ENCODE measurements at places on chromosomes 11 and 22. TPM values are rescaled to one million over a fixed set of nuclear protein-coding genes. Genes with fewer than 3 reads are reported as not detected.

The ARHGAP20 gene
- 20.6 TPM for total RNA-seq

- DNase-seq = no peak
Measured at GRCh38 chr11:70033711-70034070, 44.4 kb upstream of the ANO1 start.

The APOL3 gene
- total RNA-seq = 66.8 TPM

DNA sequence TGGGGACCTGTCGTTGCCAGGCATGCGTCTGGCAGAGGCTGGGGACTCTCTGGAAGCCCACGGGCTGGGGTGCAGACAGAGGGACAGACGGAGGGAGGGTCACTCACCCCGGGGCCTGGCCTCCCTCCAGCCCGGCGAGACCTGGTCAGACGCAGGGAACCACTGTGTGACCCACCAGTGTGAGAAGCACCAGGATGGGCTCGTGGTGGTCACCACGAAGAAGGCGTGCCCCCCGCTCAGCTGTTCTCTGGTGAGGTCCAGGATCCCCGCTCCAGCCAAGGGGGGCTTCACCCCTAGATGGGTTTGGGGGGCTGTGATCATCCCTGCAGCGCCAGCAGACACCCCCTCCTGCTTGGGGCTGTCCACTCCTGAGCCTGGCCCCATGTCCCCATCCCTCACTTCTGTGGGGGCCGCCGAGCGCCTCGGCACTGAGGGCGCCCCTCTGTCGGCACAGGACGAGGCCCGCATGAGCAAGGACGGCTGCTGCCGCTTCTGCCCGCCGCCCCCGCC is 23.6 kb upstream of the MUC5B start:
- DNase-seq = peak; percentile 73

The OR52N2 gene
- not detected for total RNA-seq

The OR52H1 gene
- not detected for total RNA-seq

The SLC22A8 gene
- not detected for total RNA-seq

- no peak for DNase-seq
Measured at GRCh38 chr22:24421428-24421931, 5.9 kb upstream of the ADORA2A start.

The MIOX gene
- not detected for total RNA-seq

GRCh38 chr11:76119779-76120178 is 86.5 kb downstream of the WNT11 start:
- DNase-seq = no peak

- no peak for DNase-seq
Measured at GRCh38 chr11:3381794-3382193, 2.8 kb upstream of the ZNF195 start.
